Renal cortical epithelial cell (primary cell): ENCODE measurements at places on chromosomes 16 and 17. TPM values are rescaled to one million over a fixed set of nuclear protein-coding genes. Genes with fewer than 3 reads are reported as not detected.

The PIK3R5 gene
- not detected in 2 replicates for total RNA-seq

The KDM8 gene
- 0.17 and 4.3 TPM in 2 replicates for total RNA-seq

The DNAI2 gene
- total RNA-seq = not detected in 2 replicates

The HSD11B2 gene
- 1.7 TPM in 1 of 2 replicates, not detected in the other for total RNA-seq

The METTL22 gene
- 16.5 and 17.0 TPM in 2 replicates for total RNA-seq

The ATAD5 gene
- total RNA-seq = 0.85 and 2.1 TPM in 2 replicates

The KRTAP4-5 gene
- not detected in 2 replicates for total RNA-seq

The TAF15 gene
- 36.8 and 142 TPM in 2 replicates for total RNA-seq

The GNG13 gene
- not detected in 2 replicates for total RNA-seq

The CRYM gene
- 4.7 and 5.0 TPM in 2 replicates for total RNA-seq

The PROCA1 gene
- 0.17 and 1.1 TPM in 2 replicates for total RNA-seq

The CACNG5 gene
- not detected in 2 replicates for total RNA-seq

The TBX2 gene
- 2.1 and 4.8 TPM in 2 replicates for total RNA-seq

The SALL1 gene
- 3.1 and 25.2 TPM in 2 replicates for total RNA-seq

The KRT28 gene
- not detected in 2 replicates for total RNA-seq

The MT2A gene
- 146 and 252 TPM in 2 replicates for total RNA-seq

The TNK1 gene
- 3.6 and 8.0 TPM in 2 replicates for total RNA-seq

The KRTAP1-5 gene
- not detected in 2 replicates for total RNA-seq

The TNS4 gene
- 0.05 and 0.69 TPM in 2 replicates for total RNA-seq

The KDM6B gene
- total RNA-seq = 2.8 and 15.9 TPM in 2 replicates

The CDT1 gene
- total RNA-seq = 1.1 and 7.6 TPM in 2 replicates
